Memory B cell (primary cell): ENCODE measurements at places on chromosomes 11 and 22.

DNA sequence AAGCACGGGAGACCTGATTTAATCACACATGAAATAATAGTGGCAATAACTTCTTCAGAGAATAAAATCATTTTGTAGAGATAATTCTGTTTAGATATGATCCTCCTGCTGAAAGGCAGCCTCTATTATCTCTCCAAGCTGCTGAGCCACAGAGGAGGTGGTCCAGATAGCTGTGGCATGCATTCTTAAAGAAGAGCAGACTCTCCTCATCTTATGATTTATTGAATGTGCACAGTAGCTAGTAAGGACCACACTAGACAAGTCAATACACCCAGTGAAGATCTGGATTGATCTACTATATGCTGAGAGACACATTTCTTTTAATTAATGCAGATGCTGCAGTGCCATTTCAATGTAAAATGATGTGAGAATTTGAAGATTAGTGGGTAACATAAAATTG is 552.9 kb upstream of the ANO3 start:
- no peak for DNase-seq

DNA sequence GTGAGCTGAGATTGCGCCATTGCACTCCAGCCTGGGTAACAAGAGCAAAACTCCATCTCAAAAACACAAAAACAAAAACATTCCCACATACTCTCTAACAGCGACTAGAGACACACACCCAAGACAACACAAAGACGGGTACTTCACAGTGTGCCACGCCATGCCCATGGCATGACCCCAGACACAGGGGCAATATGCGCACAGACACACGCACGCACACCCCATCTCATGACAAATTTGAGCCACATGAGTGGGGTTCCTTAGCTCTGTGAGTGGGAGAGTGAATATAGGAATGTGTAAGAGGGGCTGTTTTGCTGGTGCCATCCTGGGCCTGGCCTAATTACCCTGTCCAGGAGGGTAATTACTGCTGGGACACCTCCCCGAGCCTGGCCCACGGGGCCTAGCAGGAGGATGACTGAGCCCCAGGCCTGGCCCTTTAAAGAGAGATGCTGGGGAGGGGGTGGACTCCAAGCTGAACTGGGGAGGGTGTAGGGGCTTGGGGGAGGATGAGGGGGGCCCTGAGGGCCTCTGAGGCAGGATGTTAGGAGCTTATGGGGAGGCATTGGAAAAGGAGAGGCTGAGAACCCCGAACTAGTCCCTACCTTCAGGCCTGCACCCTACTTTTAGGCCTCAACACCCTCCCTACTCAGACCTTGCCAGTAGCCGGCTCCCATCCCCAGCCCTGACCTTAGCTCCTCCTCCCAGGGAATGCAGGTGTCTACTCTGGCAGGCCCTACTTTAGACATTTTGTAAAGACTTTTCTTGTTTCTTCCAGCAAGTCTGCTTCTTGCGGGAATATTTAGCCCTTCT is 1.5 kb downstream of the LTBP3 start:
- no peak for DNase-seq

GRCh38 chr22:46263216-46263590 is at the start of gene PKDREJ:
Gene PKDREJ, minus strand, starts transcription at chr22:46263343. Its CDS starts 21 bp downstream, at chr22:46263322.
- DNase-seq = no peak

- DNase-seq = no peak
These were observed 28.4 kb downstream of the RNF169 start for GRCh38 chr11:74777038-74777437.

DNA sequence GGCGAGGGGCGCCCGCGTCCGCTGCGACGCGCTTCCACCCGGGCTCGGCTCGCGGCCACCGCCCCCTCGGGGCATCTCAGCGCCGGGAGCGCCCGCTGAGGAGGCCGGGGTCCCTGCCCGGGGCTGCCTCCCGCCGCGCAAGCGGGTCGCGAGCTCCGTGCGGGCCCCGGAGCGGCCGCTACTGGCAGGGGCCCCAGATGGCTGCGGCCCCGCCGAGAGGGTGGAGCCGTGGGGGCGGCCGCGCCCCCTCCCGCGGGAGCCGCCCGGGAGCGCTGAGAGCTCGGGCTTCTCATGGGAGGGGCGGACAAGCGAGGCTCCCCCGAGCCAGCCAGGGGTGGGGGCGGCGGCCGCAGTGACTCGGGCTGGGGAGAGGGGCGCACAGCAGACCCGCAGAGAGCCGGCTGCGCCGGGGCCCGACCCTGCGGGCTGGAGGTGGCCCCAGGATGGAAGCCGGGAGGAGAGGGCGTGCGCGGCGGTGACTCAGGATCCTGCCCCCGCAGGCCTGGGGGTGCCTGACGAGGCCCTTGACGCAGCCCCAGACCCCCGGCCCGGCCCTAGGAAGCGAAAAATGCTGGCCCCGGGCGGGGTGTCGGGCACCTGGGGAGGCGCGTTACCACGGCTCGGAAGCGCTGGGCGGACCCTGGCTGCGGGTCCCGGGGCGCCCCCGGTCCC is 603 bp upstream of the ZFTA start:
- peak; percentile 61 for DNase-seq

DNA sequence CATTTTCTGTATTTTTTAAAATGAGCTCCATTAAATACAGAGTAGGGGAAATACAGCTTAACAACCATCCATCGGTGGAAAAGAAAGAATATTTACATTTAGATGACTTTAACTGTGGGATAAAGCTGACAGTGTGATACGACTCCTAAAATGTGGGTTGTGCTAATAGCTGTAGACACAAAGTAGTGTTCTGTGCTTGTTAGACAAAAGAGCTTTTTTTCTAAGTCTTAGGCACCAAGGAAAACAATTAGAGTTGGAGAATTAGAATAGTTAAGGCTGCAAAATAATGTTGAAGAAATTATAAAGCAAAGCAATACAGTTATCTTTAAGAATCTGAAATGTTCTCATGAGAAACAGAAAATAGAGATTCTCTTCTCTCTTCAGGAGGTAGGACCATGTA is 307.7 kb upstream of the KIRREL3 start:
- DNase-seq = no peak

DNA sequence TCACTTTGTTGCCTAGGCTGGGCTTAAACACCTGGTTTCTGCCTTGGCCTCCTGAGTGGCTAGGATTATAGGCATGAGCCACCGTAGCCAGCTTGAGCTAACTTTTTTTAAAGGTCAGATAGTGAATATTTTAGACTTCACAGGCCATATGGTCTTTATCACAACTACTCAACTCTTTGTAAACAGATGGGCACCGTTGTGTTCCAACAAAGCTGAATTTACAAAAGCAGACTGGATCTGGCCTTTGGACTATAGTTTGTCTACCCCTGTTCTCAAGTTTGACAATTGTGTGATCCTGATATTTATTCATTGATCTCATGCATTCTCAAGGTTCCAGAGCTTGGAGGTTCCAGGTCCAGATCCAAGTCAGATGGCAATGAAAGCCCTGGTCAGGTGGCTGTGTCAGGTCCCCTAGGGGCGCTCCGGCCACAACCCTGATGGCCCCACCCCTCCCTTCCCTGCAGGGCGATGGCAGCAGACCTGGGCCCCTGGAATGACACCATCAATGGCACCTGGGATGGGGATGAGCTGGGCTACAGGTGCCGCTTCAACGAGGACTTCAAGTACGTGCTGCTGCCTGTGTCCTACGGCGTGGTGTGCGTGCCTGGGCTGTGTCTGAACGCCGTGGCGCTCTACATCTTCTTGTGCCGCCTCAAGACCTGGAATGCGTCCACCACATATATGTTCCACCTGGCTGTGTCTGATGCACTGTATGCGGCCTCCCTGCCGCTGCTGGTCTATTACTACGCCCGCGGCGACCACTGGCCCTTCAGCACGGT is 15.8 kb downstream of the P2RY2 start:
- DNase-seq = no peak

GRCh38 chr22:39181778-39182177 is 29.3 kb upstream of the CBX7 start:
- no peak for DNase-seq

DNA sequence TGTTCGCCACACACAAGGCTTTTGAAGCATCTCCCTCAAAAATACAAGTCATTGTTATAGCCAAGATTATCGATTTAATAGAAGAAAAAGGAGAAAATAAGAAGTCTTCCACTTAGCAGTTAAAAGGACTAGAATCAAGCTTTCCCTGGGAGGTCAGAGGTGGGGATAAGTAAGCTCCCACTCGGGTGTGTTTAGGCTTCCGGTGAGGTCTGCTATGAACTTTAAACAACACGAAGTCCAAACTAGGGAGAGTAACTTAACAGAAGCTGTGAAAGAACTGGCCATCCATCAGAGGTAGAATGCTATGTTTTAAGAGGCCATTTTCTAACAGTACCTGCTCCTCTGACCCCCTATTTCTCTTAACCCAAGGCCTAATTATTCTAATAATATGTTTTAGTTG is 91.4 kb upstream of the APOA1 start:
- no peak for DNase-seq

GRCh38 chr11:82194521-82194920 is 539.1 kb downstream of the FAM181B start:
- no peak for DNase-seq

- DNase-seq = no peak
These were observed 72.1 kb upstream of the YWHAH start for GRCh38 chr22:31872209-31872608.

DNA sequence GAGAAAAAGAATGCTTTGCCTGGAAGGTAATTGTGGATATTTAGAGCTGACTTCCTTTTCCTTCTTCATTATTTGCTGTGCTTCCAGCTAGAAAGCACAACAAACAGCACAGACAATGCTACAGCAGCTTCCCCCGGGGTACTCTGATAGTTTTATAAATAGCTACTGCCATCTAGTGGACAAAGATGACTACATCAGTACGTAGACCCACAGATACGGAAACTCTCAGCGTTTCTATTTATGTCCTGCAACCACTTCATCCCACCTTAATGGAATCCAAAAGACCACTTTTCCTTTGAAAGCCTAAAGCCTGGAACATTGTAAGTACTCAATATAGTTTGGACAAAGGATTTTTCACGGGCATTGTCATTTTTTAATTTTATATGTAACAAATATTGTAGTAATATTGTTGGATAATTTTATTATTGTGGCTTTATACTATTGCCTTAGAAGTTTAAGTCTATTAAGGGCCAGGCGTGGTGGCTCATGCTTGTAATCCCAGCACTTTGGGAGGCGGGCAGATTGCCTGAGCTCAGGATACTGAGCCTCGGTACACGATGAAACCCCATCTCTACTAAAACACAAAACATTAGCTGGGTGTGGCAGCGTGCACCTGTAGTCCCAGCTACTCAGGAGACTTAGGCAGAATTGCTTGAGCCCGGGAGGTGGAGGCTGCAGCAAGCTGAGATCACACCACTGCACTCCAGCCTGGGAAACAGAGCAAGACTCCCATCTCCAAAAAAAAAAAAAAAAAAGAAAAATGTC is 7.5 kb downstream of the HSPA8 start:
- DNase-seq = no peak

DNA sequence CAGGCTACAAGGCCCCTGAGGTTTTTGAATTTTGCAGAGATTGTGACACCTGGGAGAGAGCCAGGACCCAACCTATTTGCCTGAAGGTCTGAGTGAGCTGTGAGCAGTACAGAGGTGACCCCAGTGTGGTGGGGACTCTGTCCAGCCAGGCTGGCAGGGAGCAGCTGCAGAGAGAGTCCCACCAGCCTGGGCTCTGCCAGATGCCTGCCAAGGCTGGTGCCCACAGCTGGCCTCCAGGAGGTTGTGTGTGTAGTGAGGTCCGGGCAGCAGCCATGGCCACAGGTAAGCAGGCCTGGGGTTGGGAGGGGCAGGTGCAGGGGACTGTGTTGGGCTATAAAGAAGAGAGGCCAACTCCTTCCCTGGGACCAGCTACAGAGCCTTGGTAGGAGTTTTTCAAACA is 144.8 kb downstream of the CRYBB2 start:
- DNase-seq = no peak

- no peak for DNase-seq
These were observed 723.3 kb downstream of the NTM start for GRCh38 chr11:132093536-132094259.

DNA sequence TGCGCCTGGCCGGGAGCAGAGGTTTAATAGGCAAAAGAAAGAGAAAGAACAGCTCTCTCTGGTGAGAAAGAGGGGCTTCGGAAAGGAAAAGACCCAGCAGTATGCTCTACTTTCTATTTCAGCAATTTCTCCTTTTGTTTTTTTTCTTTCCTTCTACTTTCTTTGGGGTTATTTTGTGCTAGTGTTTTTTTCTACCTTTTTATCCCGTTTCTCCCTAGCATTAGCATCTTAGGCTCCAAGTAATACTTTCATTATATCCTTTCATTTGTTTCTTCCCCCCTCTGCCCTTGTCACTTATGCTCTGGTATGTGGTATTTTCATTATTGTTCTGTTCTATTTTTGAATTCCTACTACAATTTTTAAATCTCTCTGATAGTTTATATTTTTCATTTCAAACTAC is 4.5 kb downstream of the SNU13 start:
- no peak for DNase-seq

DNA sequence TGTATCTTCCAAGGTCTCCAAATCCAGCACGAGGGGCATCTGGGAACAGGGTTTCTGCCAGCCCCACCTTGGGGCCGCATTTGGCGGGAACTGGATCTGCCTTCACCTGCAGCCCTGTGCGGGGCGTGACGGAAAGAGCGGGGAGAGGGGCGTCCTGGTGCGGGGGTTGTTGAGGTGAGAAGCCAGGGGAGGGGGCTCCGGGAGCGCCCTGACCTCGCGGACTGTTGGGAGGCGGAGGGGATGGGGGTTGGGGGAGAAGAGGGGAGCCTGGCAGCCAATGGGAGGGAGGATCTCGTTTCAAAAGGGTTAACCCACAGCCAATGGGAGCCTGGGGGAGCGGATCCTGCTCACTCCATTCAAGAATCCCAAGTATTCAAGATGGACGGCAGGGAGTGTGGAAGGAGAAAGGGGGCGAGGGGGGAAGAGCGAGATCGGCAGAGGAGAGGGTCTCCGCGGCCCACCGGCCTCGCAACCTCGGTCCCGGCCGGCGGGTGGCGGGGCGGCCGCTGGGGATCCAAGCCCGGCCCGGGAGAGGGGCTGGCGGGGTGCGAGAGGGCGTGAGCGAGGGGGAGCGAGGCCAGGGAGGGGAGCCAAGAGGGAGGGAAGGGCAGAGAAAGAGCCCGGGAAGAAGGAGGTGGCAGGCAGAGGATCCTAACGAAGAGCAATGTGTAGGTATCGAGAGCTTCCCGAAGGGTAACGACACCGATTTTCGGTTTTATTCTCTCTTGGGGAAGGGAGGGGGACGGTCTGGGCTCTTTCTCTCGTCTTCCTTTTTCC is 11.5 kb downstream of the YPEL4 start:
- DNase-seq = no peak

GRCh38 chr22:35464399-35464798 is 64.5 kb downstream of the MCM5 start:
- DNase-seq = no peak

DNA sequence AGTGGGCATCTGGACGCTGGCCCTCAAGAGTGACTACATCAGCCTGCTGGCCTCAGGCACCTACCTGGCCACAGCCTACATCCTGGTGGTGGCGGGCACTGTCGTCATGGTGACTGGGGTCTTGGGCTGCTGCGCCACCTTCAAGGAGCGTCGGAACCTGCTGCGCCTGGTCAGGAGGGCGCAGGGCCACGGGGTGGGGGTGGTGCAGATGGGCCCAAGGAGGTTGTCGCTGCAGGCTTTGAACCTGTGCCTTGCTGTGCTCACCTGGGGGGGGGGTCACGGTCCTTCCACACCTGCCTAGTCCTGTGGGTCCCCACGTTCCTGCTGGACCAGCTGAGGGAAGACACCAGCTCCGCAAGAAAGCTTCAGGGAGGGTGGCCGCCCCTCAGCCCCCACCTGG is 3.5 kb downstream of the CD151 start:
- DNase-seq = no peak

- peak; percentile 56 for DNase-seq
These were observed 48.5 kb downstream of the GGTLC2 start for GRCh38 chr22:22692707-22693530.
